Ovary (tissue), 10 donors: ENCODE measurements at places on chromosomes 6 and 20. TPM values are rescaled to one million over a fixed set of nuclear protein-coding genes. Genes with fewer than 3 reads are reported as not detected.

FANCE gene
- 5.3 TPM for polyA plus RNA-seq

TNFRSF6B gene
- 7.0 TPM for polyA plus RNA-seq

TSHZ2 gene
- 40.2 TPM for polyA plus RNA-seq

DNA sequence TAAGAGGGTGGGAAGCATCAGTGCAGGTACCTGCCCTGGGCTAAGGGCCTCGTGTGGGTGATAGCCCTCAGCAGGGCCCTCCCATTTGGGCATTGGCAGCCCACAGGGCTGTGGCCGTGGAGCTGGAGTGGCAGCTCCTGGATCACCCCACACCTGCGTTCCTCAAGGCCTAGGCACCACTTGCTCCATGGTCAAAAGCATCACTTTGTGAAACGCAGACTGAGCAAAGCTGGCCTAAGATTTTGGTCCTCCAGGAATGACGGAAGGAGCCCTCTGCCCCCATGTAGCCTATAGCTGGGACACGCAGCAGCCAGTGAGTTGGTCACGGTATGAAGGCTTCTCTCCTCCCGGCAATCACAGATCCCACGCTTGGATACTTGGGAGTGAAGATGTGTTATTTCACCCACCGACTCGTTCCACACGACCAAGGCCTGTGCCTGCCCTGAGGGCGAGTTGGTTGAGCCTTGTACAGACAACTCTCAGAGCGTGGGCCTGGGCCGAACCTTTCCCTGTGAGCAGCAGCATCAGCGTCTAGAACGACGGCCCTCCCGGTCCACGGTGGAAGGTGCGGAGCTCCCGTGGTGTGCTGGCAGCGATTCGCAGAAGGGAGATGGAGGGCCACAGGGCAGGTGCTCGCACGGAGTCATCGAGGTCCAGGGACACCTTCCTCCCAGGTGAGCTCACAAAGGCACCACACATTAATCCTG is 39.7 kb downstream of the THBS2 start:
- DNase-seq = peak; percentile 65

DNA sequence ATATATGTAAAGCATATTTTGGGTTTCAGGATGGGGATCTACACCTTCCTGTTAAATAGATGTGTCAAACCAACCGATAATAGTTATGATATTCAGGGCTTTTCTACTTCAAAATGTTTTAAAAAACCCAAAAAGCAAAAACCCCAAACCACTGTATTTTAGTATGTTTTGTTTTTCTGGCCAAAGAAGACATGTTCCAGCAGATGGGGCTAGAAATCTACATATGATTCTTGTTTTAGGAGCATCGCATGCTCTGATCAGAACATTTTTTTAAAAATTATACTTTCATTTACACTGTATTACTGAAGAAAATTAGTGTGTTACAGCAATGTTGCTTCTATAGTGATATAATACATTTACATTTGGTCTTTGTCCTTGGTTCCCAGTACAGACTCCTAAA is 11.0 kb downstream of the RMND1 start:
- DNase-seq = no peak

GRCh38 chr6:137305691-137306090 is 86.5 kb upstream of the IFNGR1 start:
- no peak for DNase-seq

DNA sequence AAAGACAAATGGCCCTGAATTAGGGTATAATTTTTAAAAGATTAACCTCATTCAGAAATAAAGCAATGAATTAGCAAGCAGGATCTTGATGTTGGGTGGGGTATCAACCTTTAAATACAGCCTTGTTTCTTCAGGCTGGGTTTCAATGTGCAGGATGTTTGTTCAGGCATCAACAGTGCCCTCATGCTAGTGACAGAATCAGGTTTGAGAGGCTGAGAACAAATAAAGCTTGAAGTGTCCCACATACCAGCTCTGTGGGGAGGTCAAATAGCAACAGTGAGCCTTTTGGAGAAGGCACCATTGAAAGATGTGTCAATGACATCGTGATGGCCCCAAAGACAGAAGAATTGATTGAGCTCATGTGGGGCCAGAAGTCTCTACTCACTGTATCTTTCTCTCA is 68.2 kb downstream of the MTFR2 start:
- DNase-seq = no peak

- no peak for DNase-seq
Measured at GRCh38 chr20:31829731-31830130, 10.6 kb downstream of the MYLK2 start.

- DNase-seq = no peak
Measured at GRCh38 chr6:53441761-53442160, 93.0 kb upstream of the ELOVL5 start.

GRCh38 chr6:658244-658643 is 1.3 kb upstream of the HUS1B start:
- no peak for DNase-seq
